ENCODE measurements at places on chromosomes 12 and 14. TPM values are rescaled to one million over a fixed set of nuclear protein-coding genes. Genes with fewer than 3 reads are reported as not detected.

- no peaks in the 10 kb centered on the region for H3K27me3 ChIP-seq
- no peak overlapping the region for H3K4me3 ChIP-seq
- H3K27ac ChIP-seq: no peak overlapping the region
- no peaks in the 10 kb centered on the region for H3K36me3 ChIP-seq
- H3K4me1 ChIP-seq: no peaks in the 10 kb centered on the region
Observed at GRCh38 chr12:108845696-108846095, 11.7 kb downstream of the SSH1 start.

DNA sequence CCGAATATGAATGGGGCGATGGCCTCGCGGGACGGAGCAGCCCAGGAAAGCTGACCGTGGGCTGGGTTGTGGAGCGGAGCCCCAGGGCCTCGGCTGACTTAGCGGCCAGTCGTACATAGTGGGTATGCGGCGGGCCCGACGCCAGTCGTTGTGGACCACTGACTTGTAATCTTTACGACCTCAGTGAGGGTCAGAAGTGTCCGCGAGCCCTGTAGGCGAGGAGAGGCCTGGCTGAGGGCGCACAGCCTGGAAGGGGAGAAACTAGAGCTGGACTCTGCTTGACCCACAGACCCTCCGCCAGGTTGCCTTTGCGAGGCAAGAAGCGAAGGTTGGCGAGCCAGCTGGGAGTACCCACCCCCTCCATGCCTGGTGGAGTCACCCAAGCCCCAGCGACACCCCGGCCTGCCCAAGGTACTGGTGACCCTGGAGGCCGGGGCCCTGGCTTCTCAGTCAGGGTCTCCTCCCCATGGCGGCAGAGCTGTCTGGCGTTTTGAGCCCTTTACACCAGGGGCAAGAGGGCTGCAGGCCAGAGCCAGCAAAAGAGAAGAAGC is 15.6 kb upstream of the DYNC1H1 start:
- no peaks in the 10 kb centered on the region for H3K27me3 ChIP-seq
- H3K4me1 ChIP-seq: no peaks in the 10 kb centered on the region
- DNase-seq: no peak
- H3K36me3 ChIP-seq: no peaks in the 10 kb centered on the region
- H3K27ac ChIP-seq: peak overlapping the region; percentile 97

GRCh38 chr12:94458877-94459727 is 565 bp downstream of the CEP83 start:
- peak overlapping the region; percentile 94 for H3K27ac ChIP-seq
- no peaks in the 10 kb centered on the region for H3K36me3 ChIP-seq
- H3K4me3 ChIP-seq: peak overlapping the region; percentile 78
- no peaks in the 10 kb centered on the region for H3K27me3 ChIP-seq
- no peak for DNase-seq

DNA sequence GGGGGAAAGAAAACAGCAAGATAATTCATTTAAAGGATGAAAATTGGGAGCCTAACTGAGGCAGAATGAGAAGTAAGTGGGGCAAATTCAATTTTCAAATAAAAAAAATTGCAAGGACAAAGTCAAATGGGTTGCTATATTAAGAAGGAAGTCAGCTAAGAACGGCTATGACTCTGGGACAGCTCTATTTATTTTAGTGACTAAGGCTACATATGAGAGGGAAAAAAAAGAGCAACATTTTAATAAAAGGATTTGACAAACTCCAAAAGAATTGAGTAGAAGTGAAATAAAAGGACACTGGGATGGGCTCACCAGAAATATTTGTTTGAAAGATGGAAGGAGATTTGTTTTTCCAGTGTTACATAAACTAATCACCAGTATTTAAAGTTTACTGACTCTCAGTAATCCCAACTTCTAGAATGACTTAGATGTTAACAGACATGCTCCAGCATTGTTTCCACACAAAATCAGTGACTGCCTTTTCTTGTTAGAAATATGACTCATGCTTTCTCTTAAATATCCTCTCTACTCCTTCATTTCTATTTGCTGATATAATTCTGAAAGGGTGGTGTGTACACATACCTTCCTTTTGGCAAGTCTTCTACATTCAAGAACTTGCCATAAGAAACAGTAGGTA is 198.5 kb downstream of the SLC25A21 start:
- H3K36me3 ChIP-seq: no peaks in the 10 kb centered on the region
- no peak overlapping the region for H3K27ac ChIP-seq
- DNase-seq: no peak

DNA sequence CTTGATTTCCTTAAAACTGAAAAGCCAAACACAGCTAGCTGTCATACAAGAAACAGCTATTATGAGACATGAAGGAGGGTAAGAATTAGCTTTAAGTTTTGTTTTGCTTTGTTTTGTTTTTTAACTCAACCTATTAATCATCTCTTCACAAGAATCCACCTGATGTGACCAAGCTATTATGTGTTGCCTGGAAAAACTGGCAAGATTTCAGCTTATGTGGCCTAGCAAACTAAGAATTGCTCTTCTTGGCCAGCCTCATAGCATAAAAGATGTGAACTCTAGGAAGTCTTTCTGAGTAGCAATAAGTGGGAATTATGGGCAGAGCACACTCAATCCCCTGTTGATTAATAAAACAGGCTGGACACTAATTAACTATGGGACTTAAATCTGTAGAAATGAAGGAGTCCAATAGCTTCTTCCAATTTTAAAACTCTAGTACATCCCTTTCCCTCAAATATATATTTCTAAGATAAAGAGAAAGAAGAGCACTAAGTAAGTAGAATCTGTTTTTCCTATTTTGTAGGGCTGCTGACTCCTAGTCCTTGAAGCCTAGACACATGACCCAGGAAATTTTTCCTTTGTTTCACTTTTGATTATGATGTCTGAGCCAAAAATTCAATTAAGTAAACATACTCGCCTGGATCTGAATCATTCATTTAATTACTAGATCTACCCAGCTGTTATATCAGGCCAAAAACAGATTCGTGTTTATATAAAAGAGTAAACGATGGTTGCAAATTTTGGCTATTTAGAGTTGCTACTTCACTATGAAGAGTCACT is 75.7 kb downstream of the GTF2A1 start:
- no peak for DNase-seq
- peak overlapping the region; percentile 55 for H3K27ac ChIP-seq
- H3K4me1 ChIP-seq: no peaks in the 10 kb centered on the region
- no peak overlapping the region for H3K4me3 ChIP-seq
- H3K36me3 ChIP-seq: no peaks in the 10 kb centered on the region

- DNase-seq: no peak
- no peak overlapping the region for H3K4me3 ChIP-seq
- no peak overlapping the region for H3K27ac ChIP-seq
Observed at GRCh38 chr14:98731286-98731685, 540.7 kb downstream of the BCL11B start.

GRCh38 chr12:99111600-99111999 is 466.5 kb downstream of the APAF1 start:
- no peak overlapping the region for H3K27ac ChIP-seq
- H3K4me1 ChIP-seq: no peaks in the 10 kb centered on the region
- no peaks in the 10 kb centered on the region for H3K27me3 ChIP-seq
- H3K4me3 ChIP-seq: no peak overlapping the region

- no peaks in the 10 kb centered on the region for H3K36me3 ChIP-seq
- no peak overlapping the region for H3K27ac ChIP-seq
- no peaks in the 10 kb centered on the region for H3K27me3 ChIP-seq
- H3K4me3 ChIP-seq: no peak overlapping the region
- no peak for DNase-seq
Observed at GRCh38 chr12:119024356-119024755, 43.0 kb downstream of the SRRM4 start.

GRCh38 chr14:76514213-76514998 is 138.5 kb downstream of the ESRRB start:
- no peak for DNase-seq
- H3K4me3 ChIP-seq: no peak overlapping the region
- H3K36me3 ChIP-seq: no peaks in the 10 kb centered on the region
- no peak overlapping the region for H3K27ac ChIP-seq

The USP44 gene
- 2.6 TPM for total RNA-seq

GRCh38 chr12:34290381-34290995 is 268.2 kb downstream of the ALG10 start:
- H3K27me3 ChIP-seq: no peaks in the 10 kb centered on the region
- DNase-seq: no peak
- H3K36me3 ChIP-seq: no peaks in the 10 kb centered on the region
- H3K4me3 ChIP-seq: no peak overlapping the region
- no peaks in the 10 kb centered on the region for H3K4me1 ChIP-seq

The SYT1 gene
- total RNA-seq: 9.7 TPM

DNA sequence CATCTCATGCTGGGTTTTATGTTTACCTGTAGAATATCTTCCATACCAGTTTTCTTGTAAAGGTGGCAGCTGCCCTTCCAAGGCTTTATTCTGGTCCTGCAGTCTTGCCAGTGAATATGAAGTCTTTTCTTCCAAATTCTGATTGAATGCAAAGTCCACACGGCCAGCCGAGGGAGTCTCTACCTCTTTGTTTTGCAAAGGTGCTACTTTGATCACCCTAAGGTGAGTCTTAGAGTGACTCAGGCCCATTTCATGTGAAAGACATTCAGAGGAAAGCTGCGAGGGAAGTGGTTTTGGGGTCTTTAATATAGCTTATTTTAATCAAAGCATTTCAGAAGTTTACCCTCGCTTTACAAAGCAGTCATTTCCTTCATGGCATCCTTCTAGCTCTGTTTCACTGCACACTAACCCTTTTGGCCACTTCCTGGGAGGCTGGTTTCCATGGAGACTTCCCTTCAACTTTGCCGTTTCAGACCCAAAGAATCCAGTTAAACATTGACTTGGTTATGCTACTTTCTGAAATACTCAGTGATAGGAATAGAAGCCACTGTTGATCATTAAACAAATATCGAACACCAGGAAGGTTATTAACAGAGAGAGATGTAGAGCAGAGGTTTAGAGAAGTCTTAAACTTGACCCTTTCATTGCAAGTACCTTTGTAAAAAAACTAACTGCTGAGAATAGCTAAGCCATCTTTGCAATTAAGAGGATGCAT is at the start of gene CCDC198:
CCDC198 (minus strand) TSS at position 391 of the 715 bp plus-strand sequence; CDS start at position 249, 142 bp downstream.
- H3K4me1 ChIP-seq: no peaks in the 10 kb centered on the region
- no peaks in the 10 kb centered on the region for H3K27me3 ChIP-seq
- H3K4me3 ChIP-seq: no peak within 1 kb of the TSS
- no peak within 1 kb of the TSS for H3K27ac ChIP-seq
- DNase-seq: no peak

- H3K4me1 ChIP-seq: no peaks in the 10 kb centered on the region
- DNase-seq: no peak
- H3K36me3 ChIP-seq: no peaks in the 10 kb centered on the region
- no peaks in the 10 kb centered on the region for H3K27me3 ChIP-seq
Observed at GRCh38 chr12:22593864-22594263, 31.1 kb upstream of the ETNK1 start.

DNA sequence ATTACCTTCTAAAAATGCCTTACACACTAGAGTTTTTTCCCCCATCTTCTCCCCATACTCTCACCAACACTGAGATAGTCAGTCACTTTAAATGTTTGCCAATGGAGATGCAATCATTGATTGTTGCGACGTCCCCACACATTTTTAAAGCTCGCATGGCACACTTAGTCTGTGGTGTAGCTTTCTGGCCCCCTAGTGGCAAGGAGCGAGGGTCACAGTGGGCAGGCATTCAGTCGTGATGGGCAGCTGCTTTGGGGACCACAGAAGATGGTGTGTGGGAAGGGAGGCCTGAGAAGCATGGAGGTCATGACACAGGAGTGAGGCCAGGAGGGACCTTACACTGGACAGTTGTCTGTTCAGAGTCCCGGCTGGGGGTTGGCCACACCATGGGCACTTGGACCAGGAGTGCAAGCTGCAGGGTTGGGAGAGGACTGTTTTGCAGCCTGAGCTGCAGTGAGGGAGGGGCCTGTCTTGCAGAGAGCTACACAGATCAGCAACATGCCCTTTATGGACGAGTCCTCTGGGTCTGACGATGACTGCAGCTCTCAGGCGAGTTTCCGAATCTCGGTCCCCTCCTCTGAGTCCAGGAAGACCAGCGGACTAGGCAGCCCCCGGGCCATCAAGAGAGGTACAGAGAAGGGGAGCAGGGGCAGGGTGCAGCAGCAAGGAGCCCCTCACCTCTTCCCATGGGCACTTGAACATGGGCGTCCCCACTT is 28.6 kb downstream of the PIGH start:
- DNase-seq: peak; percentile 43
- H3K4me3 ChIP-seq: no peak overlapping the region
- no peaks in the 10 kb centered on the region for H3K27me3 ChIP-seq
- H3K36me3 ChIP-seq: no peaks in the 10 kb centered on the region

- H3K4me3 ChIP-seq: no peak overlapping the region
- H3K27ac ChIP-seq: no peak overlapping the region
- no peaks in the 10 kb centered on the region for H3K36me3 ChIP-seq
- H3K27me3 ChIP-seq: no peaks in the 10 kb centered on the region
Observed at GRCh38 chr12:98582093-98582492, 11.4 kb upstream of the SLC25A3 start.

GRCh38 chr12:50257236-50258166 is 25.8 kb downstream of the LIMA1 start:
- H3K27me3 ChIP-seq: no peaks in the 10 kb centered on the region
- H3K36me3 ChIP-seq: no peaks in the 10 kb centered on the region
- H3K4me1 ChIP-seq: no peaks in the 10 kb centered on the region
- H3K4me3 ChIP-seq: no peak overlapping the region

DNA sequence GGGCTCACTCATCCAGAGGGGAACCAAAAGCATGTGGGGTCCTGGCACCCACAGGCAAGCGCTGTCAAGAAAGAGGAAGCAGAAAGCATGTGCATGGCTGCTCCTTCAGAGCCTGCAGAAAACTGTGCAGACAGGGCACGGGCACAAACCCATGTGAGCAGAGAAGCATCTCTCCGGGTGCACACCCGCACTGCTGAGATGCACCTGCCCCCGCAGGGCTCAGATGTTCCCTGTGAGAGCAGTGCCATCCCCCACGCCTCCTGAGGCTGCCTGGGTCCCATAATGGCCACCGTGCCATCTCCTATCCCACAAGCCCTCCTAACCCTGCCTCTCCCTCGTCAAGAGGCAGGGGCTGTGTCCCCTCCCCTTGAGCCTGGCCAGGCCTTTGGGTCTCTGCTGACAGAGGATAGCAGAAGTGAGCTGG is 32.3 kb upstream of the INF2 start:
- no peak overlapping the region for H3K27ac ChIP-seq
- DNase-seq: no peak
- no peaks in the 10 kb centered on the region for H3K36me3 ChIP-seq
- H3K4me3 ChIP-seq: no peak overlapping the region
- no peaks in the 10 kb centered on the region for H3K4me1 ChIP-seq

DNA sequence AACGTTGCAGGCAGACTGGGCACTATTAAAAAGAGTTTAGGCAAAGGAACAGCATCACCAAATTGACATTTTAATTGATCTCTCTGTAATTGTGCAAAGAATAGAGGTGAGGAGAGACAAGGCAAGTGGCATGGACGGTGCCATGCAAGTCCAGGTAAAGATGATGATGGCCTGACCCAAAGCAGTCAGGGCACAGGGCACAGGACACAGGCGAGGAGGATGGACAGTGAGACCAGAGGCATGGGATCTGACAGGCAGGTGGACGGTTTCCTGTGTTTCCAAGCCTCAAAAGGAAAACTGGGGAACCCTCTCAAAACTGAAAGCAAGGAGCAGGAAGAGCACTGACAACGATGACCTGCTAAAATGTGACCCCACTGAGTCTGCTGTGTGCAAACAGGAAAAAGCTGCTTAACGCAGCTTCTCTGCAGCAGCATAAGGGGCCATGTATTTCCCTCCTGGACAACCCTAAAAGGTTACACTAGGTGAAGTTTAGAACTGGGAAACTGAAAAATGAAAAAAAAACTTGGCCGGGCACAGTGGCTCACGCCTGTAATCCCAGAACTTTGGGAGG is 50.9 kb downstream of the CLIP1 start:
- no peak overlapping the region for H3K4me3 ChIP-seq
- H3K27me3 ChIP-seq: no peaks in the 10 kb centered on the region
- DNase-seq: no peak
- H3K4me1 ChIP-seq: peaks cover 4% of the 10 kb centered on the region

GRCh38 chr14:61334197-61334701 is 12.9 kb downstream of the PRKCH start:
- no peaks in the 10 kb centered on the region for H3K36me3 ChIP-seq
- no peaks in the 10 kb centered on the region for H3K27me3 ChIP-seq
- H3K27ac ChIP-seq: peak overlapping the region; percentile 40
- no peak for DNase-seq

The C12orf56 gene
- total RNA-seq: 0.76 TPM

Data from uterus (tissue), 4 donors.